ENCODE measurements at places on chromosomes 3 and 15.

DNA sequence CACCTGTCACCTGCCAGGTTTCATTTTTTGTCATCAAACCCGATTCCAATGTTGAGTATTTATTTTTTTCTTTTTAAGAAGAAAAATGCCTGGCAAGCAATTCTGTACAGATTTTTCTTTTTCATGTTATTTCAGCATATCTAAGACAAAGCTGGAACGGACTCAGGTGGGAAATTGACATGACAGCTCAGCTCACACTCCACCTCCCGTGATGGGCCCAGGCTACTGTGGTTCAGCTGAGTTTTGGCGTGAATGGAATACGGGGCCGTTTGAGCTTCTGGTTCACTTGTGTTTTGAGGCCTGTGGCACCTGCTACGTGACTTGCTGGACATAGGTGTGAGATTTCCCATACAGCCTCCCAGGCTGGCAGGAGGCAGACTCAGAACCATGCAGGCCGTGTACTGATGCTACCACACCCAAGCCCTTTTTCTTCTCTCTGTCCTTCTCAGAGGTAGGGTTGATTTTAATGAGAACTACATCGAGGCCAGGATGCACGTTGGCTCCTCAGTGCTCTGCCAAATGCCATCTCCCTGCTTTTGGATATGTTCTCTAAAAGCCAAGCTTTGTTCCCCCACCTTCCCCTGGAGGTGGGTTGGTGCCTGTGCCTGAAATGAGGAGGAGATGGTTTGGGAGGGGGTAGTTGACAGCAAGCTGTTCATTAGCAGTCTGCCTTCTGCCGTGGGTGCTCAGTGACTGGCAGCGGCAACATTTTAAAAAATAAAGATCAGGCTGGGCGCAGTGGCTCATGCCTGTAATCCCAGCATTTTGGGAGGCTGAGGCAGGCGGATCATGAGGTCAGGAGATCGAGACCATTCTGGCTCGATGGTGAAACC, 48.7 kb downstream of the TRAK1 start:
- no peak for DNase-seq

DNA sequence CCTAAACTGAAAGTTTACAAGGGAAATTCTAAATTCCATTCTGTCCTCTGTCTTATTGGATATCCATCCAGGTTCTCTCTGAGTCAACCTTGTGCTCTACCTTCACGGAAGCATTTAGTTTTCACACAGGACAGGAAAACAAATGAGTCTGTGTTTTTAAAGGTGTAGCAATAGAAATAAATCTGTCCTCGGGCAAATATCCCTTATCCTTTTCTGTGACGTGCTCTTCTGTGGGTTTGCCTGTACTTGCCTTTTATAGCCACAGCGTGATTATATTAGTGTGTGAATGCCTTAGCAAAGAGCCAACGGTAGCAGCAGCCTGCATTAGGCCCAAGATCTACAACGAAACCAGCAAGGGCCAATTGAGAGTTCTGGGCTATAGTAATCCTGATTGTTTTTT, 127.2 kb upstream of the PLSCR5 start:
- no peak for DNase-seq

DNA sequence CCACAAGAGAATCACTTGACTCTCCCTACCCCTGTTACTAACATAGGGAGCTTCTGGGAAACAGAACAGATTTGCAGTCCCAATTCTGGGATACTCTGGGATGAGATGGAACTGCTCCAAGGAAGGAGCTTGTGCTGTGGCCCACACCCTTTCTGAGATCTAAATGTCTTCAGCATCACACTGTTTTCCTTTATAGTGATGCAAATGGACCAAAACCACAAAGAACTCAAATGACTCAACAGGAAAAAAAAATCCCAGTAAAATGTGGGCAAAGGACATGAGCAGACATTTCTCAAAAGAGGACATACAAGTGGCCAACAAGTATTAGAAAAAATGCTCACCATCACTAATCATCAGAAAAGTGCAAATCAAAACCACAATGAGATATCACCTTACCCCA, 155.6 kb downstream of the NECTIN3 start:
- no peak for DNase-seq

DNA sequence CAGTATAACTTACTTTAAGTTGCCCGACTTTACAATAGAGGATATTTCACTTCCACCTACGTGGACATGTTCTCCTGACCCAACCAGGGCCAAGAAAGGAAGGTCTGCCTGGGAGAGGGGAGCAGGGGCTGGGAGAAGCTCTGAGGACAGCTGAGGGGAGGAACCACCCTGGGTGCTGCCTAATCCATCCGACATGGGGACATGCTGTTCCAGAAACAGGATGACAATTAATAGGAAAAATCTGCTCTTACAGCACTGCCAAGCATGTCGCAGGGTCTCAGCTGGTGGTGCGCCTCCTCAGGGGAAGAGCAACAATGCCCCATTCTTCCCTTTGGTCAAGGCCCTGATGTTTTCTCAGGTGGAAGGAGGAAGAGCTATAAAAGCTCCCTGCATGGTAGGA, 132.3 kb downstream of the NTRK3 start:
- DNase-seq, result no peak

- no peak for DNase-seq
Measured at GRCh38 chr3:141279077-141279967, 47.7 kb downstream of the PXYLP1 start.

GRCh38 chr3:25143356-25144025, 284.6 kb upstream of the RARB start:
- DNase-seq, result no peak

DNA sequence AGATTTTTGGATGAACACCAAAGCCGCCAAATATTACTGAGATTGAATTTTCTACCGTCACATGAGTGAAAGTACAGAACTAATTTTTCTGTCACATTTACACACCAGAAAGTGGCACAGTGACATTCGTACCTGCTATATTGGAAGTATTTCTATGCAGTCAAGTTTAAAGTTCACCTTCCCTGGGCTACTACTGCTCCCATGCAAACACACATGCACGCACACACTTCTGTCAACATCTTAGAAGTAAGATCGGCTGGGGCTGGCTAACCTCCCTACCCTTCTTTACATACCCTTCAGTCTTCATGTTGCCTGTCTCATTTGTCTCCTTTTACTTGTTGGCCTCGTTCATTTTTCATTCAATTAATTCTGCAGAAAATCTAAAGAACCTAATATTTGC, 19.0 kb upstream of the TM4SF1 start:
- no peak for DNase-seq

- no peak for DNase-seq
Measured at GRCh38 chr3:132679911-132680310, 19.8 kb downstream of the UBA5 start.

DNA sequence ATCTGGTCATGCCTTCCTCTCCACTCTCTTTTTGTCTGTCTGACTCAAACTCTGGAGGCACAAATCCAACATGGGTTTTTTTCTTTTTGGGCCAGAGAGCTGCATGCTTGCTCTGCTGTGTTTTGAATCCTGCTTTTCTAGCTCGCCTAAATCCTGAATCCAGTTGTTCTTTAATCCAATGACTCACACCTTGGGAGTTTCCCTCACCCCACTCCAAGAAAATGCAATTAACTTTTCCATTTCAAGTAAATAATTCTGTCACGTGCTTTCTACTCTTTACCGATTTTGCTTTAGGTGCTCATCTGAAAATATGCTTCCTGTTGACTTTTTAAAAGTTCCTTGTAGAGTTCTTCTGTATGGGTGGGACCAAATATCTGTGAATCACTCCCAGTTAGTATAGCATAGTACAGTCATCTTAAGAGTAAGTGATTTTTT, 47.6 kb downstream of the SLMAP start:
- DNase-seq, result no peak

DNA sequence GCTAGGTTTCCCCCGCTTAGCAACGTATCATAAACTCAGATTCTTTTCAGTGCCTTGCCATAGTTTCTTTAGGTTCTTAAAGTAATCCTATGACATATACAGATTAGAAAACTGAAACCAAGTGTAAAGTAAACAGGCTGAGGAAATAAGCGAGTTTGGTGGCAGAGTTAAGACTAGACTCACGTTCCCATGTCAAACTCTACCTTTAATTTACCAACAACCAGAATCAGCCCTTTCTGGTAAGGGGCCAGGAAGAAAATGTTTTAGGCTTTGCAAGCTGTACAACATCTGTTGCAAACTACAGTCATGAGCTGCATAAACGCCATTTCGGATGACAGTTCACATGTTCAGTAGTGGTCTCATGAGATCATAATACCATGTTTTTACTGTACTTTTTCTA, 128.0 kb upstream of the PRICKLE2 start:
- no peak for DNase-seq

DNA sequence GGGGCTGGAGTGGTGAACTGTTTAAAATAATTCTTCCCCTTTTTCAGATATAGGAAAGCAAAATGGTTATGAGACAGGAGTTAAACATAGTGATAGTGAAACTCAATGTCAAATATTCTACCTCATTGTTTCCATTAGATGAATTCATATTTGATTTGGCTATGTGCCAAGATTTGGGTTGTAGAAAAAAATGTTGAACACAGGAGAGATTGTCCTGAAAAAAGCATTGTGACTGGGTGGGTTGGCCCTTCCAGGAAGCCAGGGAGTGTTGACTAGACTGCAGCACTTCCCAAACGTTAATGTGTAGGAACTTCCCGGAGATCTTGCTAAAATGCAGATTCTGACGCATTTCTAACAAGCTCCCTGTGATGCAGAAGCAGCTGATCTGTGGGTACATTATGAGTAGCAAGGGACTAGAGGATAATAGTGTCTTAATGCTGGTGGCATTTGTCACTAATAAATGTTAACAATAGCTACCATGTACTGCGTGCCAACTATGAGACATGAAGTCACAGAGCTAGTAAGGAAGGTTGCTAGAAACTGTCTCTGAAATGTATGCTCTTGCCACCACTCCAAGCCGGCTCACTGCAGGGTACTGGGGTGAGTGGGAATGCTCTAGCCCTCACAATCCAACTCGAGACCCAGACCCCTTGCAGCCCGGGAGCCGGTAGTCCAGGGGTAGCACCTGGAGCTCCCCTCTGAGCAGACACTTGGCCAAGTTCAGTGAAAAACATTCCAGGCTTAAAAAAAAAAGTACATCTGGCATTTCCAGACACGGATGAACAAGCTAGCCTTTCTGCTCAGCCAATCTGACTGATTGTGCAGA, 120.6 kb downstream of the CD47 start:
- DNase-seq, result no peak

DNA sequence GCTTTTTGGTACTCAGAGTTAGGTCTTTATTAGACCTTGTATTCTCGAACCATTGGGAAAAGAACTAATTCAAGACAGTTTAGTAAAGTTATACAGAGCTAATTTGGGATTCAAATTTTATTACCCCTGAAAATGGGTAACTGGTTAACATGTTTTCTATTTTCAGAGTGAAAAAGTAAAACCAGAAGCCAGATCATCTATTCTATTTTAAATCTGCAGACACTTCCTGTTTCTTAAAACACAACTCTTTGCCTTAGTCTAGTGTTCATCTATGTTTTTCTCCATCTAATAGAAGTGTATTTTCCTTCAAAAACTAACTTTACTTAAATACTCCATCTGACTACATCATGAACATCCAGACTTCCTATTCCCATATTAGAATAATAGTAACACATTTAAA, 113.4 kb downstream of the CCNL1 start:
- no peak for DNase-seq

- DNase-seq, result no peak
Measured at GRCh38 chr15:49288391-49288790, 118.3 kb downstream of the GALK2 start.

DNA sequence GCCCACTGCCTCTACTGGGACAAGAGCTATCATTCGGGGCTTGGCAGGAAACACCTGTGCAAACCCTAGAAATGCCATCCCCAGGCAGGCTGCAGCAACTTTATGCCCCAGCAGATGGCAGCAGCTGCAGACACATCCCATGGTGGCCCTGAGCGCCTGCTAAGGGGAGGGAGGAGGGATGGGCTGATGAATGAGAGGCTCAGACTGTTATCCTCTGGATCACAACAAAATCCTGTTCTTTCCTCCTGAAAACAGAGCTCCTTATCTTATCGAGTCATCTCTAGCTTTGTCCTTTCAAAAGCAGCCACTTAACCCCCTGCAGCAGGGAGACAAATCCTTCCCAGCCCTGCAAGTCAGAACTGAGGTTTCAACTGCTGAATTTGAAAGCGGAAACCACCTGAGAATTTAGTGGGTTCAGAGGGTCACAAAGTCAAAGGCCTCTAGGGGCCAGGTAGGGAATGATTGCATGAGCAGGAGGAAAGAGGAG, 90.6 kb upstream of the PROK2 start:
- DNase-seq, result peak; percentile 53

DNA sequence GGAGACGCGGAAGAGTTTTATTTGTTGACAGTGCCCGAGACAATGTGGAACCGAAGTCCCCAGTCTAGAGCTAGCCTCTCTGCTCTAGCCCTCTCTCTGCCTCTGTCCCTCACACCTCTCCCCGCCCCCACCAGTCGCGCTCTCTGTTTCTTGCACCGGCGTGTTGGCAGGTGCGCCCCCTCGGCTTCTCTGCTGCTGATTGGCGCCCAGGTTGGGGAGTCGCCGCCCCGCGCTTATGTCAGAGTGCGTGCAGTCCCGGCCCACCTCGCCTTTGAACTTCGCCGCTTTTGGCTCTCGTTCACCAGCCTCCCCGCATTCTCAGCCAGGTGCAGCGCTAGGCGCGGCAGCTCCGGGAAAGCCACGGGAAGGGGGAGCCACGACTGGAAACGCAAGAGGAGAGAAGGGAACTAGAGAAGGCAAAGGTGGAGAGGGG, at the start of gene SOX14:
SOX14 (plus strand) TSS at position 315 of the 433 bp plus-strand sequence. CDS start 470 bp downstream, outside the sequence.
- no peak for DNase-seq

GRCh38 chr3:151445273-151446001, 15.4 kb downstream of the IGSF10 start:
- no peak for DNase-seq

DNA sequence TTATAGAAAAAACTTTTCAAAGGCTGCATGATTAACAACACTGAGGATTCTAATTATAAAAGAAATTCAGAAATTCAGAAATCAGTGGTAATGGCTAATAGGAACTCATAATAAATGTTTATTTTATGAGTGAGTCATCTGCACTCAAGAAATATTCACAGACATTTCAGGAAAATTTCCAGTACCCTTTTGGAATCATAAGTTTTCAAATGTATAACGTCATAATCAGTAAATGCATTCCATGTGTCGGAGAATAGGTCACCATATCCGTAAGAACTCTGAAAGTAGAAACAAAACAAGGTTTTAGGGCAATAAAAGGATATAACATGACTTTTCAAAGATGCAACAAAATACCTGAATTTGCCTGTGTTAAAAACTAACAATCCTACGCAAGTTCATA, 24.7 kb downstream of the EOGT start:
- no peak for DNase-seq

DNA sequence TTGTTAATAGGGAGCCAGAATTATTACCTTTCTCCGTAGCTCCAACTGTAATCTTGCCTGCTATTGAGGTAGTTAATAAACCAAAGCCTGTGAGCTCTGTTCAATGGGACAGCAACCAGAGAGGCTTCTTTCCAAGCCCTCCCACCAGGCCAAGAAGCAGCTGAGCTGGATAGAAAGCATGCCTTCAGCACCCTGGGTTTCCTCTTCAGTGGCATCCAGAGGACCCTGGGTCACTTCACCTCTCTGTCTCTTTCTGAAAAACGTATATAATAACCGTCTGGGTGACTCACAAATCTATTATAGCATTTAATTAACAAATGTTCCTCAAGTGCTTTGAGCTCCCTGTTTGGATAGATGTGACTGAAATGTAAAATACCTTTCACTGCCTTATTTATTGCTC, 420.0 kb downstream of the LPP start:
- no peak for DNase-seq

All from stimulated activated CD4-positive, alpha-beta T cell treated with anti-CD3 and anti-CD28 coated beads, TNF-alpha, amount 100 ng/mL, for 1 hour (primary cell).